LNCaP clone FGC (cell line): ENCODE measurements at places on chromosomes 2 and 18.
A peak's percentile ranks its signal among the peaks of the same experiment; 100 is the strongest.

GRCh38 chr2:220269367-220269766 is 641.9 kb downstream of the SLC4A3 start:
- no peak for DNase-seq

DNA sequence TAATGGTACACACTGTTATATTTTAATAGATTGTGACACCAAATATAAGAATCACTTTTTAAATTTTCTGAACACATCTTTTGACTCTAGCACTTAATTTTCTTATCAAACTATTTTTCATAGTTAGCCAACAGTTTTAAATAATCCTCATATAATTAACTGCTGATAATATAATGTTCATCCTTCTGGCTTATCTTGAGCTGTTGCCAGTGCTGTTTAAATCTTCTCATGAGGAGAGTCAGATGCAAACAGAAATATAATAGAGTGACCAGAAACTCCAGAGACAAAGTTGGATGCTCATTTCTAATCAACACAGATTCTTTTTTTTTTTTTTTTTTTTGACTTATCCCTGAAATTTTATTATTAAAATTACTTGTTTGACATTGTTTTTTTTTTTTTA is 282.6 kb downstream of the SPAG16 start:
- DNase-seq, result no peak

GRCh38 chr2:1272835-1273234 is 140.4 kb upstream of the TPO start:
- DNase-seq, result no peak

DNA sequence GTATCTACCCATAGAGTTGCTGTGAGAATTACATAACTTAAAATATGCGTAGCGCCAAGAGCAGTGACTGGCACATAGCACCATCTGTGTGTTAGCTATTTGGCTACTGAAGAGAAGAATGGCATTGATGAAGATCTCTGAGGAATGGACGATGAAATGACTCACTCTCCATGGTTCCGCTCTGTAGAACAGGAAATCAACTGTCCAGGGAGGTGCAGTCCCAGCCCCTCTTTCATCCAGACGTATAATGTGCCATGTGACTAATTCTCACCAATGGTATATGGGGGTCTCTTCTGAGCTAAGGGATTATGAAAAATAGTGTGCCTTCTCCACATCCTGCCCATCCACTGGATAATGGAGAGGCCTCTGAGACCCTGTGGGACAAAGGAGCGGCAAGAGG is 254.8 kb downstream of the CYP26B1 start:
- no peak for DNase-seq

DNA sequence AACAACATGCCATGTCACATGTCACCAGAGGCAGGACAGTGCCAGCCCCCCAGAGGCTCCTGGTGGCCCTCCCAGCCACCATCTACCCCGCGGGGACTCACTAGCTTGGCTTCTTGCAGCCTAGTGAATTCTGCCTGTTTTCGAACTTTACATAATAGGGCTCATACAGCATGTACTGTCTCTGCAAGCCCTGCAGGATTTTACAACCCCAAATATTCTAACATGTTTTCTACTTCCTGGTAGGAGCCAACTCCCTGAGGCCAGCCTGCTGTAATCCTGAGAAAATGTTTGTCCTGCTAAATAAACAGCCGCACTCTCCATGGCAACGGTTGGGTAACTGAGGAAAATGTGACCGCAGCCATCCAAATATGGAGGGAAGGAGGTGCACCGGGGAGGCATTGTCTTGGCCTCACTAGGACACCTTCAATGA is 2.7 kb downstream of the PER2 start:
- peak; percentile 96 for DNase-seq

DNA sequence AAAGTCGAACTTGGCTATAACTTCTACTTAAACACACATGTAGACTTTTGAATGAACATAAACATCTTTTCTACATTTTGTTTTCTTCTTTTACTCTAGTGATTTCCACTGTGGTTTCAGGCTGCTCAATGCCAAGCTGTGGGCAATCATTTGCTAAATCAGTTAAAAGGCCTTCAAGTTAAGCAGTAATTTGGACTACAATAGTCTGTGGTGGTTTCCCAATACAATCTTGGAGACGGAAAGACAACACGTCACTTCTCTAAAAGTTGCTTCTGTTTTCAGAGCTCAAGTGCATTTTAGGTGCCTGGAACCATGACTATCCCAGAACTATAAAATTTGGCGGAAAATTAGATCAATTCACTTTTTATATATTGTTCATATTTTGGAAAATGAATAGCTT is 69.4 kb downstream of the TXNL1 start:
- no peak for DNase-seq

DNA sequence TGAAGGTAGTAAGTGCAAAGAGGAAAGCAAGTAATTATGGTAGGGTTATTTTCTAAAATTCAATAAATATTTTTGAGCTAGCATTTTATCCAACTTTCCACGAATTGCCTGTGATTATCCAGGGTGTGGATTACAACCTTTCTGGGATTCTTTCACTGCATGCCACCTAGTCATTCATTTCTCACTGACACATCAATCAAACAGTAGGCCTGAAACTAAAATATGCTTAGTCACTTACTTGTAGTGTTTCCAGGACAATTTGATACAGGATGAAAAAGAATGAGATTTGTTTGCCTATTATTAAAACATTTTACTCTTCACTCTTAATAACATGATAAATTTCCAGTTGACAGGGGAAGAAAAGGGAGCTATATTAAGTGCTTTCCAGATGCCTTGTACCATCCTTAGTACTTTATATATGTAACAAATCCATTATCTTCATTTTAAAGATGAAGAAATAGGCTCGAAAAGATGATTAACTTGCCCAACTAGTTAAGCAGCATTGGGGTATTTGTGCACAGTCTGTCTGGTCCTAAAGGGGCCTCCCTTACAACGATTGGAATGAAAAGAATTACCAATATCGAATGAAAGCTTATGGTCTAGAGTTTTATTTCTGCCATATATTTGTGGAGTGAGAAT is 70.4 kb downstream of the KCTD1 start:
- DNase-seq, result no peak

- DNase-seq, result no peak
Observed at GRCh38 chr2:178309541-178309940, 115.2 kb downstream of the OSBPL6 start.

DNA sequence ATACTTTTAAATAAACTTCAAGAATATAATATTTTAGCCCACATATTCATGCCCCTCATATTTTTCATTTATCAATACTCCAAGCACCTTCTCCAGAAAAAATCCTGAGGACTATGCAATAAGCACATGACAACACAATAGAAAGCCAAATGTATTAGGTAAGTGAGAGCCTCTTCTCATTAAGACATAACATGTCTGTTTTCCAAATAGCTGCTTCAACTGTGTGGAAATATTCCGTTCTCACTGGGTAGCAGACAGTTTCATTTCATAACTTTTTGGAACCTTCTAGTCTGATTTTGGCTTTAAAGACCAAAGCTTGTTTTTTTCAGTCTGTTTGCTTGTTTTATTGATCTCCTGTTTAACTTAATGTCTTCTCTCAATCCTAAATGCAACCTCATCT is 137.8 kb downstream of the PIK3C3 start:
- DNase-seq, result no peak

DNA sequence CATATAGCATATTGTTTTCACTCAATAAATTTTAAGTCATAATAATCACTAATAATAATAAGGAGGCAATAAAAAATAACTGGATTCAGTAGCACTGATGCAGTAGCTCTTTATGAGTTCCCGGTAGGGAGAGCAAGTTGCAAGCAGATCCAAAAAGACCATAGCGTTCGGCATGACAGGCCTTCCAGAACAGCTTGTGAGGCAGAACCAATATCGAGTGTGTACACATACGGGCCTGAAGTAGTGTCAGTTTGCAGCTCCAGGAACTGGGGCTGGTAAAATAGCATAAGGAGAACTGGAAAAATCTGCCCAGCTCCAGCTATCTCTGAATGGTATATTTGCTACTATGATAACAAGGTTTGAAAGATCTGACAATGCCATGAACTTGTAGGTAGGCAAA is 1607.8 kb upstream of the PIK3C3 start:
- no peak for DNase-seq

GRCh38 chr18:62368100-62368499 is 43.0 kb downstream of the TNFRSF11A start:
- no peak for DNase-seq
